Chondrocyte (in vitro differentiated cells): ENCODE measurements at places on chromosomes 4 and X. TPM values are rescaled to one million over a fixed set of nuclear protein-coding genes. Genes with fewer than 3 reads are reported as not detected.

GRCh38 chrX:46693149-46693548 is 65.8 kb downstream of the SLC9A7 start:
- DNase-seq, result no peak

Gene BMPR1B
- 5.6 to 19.4 TPM (median 7.8 TPM) in 3 replicates for total RNA-seq

Gene GLOD5
- total RNA-seq, result not detected in 3 replicates

Gene EMCN
- 0.19 TPM in 1 of 3 replicates, not detected in the others for total RNA-seq

- DNase-seq, result no peak
Observed at GRCh38 chr4:5784021-5784420, 73.0 kb downstream of the EVC start.

- DNase-seq, result no peak
Observed at GRCh38 chrX:37746951-37747350, 32.9 kb upstream of the CYBB start.

Gene SSX4
- not detected in 3 replicates for total RNA-seq

DNA sequence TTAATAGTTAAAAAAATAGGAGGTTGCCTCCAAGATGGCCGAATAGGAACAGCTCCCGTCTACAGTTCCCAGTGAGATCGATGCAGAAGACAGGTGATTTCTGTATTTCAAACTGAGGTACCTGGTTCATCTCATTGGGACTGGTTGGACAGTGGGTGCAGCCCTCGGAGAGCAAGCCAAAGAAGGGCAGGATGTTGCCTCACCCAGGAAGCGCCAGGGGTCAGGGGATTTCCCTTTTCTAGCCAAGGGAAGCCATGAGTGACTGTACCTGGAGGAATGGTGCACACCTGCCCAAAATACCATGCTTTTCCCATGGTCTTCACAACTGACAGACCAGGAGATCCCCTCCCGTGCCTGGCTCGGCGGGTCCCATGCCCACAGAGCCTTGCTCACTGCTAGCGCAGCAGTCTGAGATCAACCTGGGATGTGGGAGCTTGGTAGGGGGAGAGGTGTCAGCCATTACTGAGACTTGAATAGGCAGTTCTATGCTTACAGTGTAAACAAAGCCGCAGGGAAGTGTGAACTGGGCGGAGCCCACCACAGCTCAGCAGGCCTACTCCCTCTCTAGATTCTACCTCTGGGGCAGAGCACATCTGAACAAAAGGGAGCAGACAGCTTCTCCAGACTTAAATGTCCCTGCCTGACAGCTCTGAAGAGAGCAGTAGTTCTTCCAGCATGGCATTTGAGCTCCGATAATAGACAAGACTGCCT is 47.5 kb downstream of the PPA2 start:
- DNase-seq, result no peak

DNA sequence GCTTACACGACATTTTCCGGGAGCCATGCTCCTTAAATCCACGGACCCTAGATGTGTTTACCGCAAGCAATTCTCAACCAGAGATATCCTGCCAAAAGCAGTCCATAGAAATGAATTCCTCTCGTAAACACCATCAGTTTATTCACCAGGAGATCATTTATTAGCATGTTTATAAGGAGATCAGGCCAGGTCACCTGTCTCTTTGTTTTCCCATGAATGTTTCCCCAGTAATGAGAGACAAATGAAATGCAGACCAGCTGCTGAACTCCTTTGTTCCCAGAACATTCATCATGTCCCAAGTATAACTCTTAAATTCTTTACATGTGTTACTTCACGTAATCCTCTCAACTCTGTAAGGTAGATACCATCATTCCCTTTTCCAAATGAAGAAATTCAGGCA is 137.1 kb downstream of the DDX53 start:
- no peak for DNase-seq
